ENCODE measurements at places on chromosomes 12 and 14. TPM values are rescaled to one million over a fixed set of nuclear protein-coding genes. Genes with fewer than 3 reads are reported as not detected.

Gene SLCO1B1
- total RNA-seq, result not detected

Gene ZNF140
- total RNA-seq, result 17.0 TPM

Gene FAM186B
- total RNA-seq, result 0.12 TPM

Gene SIX6
- total RNA-seq, result not detected

Gene KRT5
- not detected for total RNA-seq

Gene LIN7A
- 1.5 TPM for total RNA-seq

Gene ENTPD5
- 3.0 TPM for total RNA-seq
